ENCODE measurements at places on chromosomes 3 and 15. TPM values are rescaled to one million over a fixed set of nuclear protein-coding genes. Genes with fewer than 3 reads are reported as not detected.

GRCh38 chr3:178439504-178439903 lies 96.7 kb upstream of the KCNMB2 start:
- H3K27me3 ChIP-seq = peaks cover 2% of the 10 kb centered on the region
- no peak for DNase-seq
- H3K4me1 ChIP-seq = no peaks in the 10 kb centered on the region
- H3K36me3 ChIP-seq = no peaks in the 10 kb centered on the region

GRCh38 chr15:66294932-66295235 lies 1.5 kb downstream of the DIS3L start:
- no peaks in the 10 kb centered on the region for H3K27me3 ChIP-seq
- peaks cover 21% of the 10 kb centered on the region for H3K36me3 ChIP-seq
- peak overlapping the region; percentile 94 for H3K27ac ChIP-seq
- peaks cover 42% of the 10 kb centered on the region for H3K4me1 ChIP-seq

The CCDC33 gene
- 0.16 TPM for total RNA-seq

GRCh38 chr15:85667491-85668424 lies 127.0 kb downstream of the KLHL25 start:
- peak; percentile 79 for DNase-seq
- H3K36me3 ChIP-seq = peaks cover 54% of the 10 kb centered on the region
- H3K4me1 ChIP-seq = peaks cover 32% of the 10 kb centered on the region
- peak overlapping the region; percentile 96 for H3K27ac ChIP-seq
- no peaks in the 10 kb centered on the region for H3K27me3 ChIP-seq
- peak overlapping the region; percentile 36 for H3K4me3 ChIP-seq

DNA sequence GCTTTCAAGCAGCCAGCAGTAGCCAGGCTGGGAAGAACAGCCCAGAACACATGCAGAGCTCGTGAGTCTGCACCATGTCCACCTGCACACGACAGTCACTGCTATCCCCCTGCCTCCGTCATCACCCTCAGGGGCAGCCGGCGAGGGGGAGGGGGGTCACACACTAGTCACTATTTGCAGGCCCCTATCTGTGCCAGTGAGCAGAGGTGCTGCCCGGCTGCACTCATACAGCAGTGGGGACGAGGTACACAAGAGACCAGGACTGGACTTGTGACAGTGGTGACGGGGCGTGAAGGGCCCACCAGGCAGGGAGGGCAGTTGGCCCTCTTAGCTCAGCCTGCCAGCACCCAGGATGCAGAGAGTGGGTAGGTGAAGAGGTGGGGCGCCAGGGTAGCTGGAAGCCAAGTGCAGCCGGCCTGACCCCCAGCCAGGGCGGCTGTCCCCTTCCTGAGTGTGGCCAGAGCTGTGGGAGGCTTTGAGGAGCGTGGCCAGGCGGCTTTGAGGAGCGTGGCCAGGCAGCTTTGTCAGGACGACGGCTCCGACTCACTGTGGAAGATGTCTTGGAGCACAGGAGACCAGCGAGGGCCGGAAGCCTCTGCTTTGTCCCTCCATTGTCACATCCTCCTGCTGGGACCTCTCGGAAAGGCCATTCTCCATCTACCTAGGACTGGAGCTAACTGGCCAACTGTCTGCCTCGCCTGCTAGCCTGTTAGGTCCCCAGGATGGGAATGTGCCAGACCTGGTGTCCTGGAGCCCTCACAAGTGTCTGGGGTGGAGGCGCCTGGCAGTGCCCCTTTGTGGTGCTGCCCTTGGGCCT lies 52.1 kb upstream of the FGD5 start:
- no peak for DNase-seq
- no peak overlapping the region for H3K4me3 ChIP-seq
- H3K36me3 ChIP-seq = no peaks in the 10 kb centered on the region
- no peaks in the 10 kb centered on the region for H3K27me3 ChIP-seq
- H3K4me1 ChIP-seq = no peaks in the 10 kb centered on the region
- H3K27ac ChIP-seq = no peak overlapping the region

The CTXN2 gene
- total RNA-seq = not detected

The GOLGA8K gene
- total RNA-seq = 0.49 TPM

DNA sequence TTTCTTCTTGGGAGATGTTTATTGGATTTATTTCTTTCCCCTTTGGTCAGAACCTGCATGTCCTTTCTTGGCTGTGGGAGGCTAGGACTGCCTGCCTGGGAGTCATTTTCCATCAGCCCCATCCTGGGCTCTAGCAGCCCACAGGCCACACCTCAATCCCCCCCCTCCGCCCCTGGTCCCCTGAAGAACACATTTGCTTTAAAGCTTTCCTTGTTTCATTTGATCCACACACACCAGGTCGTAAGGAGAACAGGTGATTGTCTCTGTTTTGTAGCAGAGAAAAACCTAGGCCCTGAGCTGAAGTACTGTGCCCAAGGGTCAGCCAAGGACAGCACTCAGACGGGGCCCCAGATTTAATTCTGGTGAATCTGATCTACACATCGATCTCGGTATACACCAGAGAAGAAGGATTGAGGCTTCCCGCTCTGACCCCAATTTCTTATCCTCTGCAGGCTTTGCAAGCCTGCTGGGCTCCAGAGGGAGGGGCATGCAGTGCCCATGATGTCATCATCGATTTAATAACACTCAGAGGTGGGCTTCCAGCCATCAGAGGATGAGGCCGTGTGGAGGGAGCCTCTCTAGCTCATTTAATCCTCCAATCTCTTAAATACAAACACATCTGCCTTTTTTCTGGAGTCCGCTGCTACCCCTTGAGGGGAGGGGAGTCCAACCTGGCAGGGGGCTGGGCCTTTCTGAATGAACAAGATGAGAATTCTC lies 1.7 kb upstream of the CLN6 start:
- H3K4me3 ChIP-seq = peak overlapping the region; percentile 78

The COL6A6 gene
- total RNA-seq = not detected

The GOLGA8J gene
- 0.38 TPM for total RNA-seq

DNA sequence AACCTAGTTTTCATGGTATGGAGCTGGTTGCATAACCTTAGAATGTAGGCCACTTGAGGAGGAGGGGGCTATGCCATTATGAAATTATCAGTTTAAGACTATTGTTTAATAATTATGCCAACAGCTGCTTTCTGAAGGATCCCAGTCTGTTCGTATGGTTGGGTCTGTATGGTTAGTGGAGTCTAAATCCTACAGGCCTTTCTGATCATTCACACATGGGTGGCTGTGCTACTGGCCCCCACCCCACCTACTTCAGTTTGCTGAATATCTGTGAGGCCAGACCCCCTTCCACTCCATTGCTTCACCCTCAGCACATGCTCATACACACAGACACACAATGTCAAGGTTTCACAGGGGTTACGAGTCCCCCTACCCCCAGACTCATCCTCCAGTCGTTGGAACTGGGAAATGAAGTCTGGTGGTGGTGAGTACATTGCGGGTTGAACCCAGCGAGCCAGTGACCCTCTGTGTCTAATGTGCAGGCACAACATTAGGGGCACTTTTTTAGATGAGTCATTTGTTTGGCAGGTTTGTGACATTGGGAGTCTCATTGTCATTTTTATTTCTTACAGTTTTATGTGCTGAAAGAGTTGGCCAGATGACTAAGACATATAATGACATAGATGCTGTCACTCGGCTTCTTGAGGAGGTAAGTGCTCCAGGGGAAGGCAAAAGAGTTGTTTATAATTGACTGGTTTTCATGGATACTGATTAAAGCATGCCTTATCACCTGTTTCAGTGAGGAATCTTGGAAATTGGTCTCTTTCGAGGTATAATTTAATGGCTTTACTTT lies 85.3 kb downstream of the TRAK1 start:
- no peak for DNase-seq
- H3K36me3 ChIP-seq = peaks cover 3% of the 10 kb centered on the region
- H3K27me3 ChIP-seq = no peaks in the 10 kb centered on the region
- H3K4me1 ChIP-seq = peaks cover 28% of the 10 kb centered on the region

The HIGD2B gene
- total RNA-seq = 0.27 TPM

DNA sequence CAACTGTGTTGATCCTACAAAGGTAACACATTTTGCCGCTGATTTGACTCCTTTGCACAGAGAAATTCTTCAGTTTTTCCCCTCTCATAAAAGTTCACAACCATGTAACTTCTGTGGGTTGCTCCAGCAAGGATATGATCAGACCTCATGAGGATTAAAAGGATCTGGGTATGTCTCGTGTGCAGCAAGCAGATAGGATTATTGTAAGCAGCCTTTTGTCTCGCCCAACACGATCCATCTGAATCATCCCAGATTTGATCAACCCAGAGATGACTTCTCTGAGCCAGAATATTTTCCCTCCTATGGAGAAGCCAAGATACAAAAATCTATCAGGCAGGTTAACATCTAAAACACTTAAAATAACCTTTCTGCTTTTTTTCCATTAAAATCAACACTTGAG lies 12.8 kb upstream of the BNIP2 start:
- no peak overlapping the region for H3K27ac ChIP-seq
- H3K4me1 ChIP-seq = no peaks in the 10 kb centered on the region
- H3K36me3 ChIP-seq = no peaks in the 10 kb centered on the region
- no peak overlapping the region for H3K4me3 ChIP-seq
- no peak for DNase-seq

The LYZL4 gene
- total RNA-seq = not detected

DNA sequence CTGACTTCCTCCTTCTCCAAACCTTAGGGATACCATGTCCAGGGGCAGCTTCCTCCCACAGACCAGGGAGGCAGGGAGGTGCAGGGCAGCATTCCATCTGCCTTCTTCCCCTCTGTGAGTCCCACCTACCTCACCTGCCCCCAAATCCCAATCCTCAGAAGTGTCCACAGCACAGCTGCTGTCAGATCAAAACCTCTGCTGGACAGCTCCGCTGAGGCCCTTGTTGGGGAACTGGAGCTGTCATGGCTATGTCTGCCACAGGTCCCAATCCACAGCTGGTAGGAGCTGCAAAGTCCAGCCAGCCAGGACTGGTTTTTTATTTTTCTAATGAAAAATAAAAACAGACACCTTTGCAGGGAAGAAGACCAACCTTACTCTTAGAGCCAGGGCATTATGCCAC lies 40.7 kb upstream of the TBC1D21 start:
- no peak overlapping the region for H3K27ac ChIP-seq
- no peaks in the 10 kb centered on the region for H3K4me1 ChIP-seq
- no peaks in the 10 kb centered on the region for H3K36me3 ChIP-seq
- DNase-seq = no peak
- H3K27me3 ChIP-seq = peaks cover 17% of the 10 kb centered on the region

DNA sequence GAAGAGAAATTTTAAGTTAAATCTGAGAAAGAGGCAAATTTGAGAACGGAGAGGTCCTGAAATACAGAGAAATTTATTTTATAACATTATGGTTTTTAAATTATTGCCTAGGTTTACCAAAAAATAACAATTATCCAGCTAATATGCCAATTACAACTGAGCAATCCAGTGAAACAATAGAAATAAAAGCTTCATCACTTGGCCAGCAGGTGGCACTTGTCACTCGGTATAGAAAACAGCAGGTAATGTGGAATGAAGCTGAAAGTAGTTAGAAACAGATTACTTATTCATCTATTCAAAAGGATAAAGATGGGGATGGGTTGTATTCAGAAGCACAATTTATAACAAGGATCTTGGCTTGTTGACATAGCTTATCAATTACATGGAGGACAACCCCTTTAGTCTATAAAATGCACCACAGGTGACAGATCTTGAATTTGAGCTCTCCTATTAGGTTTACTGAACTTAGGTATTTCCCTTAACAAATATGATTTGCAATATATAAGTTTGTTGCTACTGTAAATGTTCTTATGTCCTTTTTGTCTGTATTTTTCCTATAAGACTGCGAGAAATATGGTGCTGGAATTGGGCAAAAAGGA lies 70.1 kb upstream of the GUCA1C start:
- no peaks in the 10 kb centered on the region for H3K4me1 ChIP-seq
- no peaks in the 10 kb centered on the region for H3K36me3 ChIP-seq
- H3K4me3 ChIP-seq = no peak overlapping the region
- H3K27ac ChIP-seq = no peak overlapping the region
- DNase-seq = peak; percentile 61
- H3K27me3 ChIP-seq = no peaks in the 10 kb centered on the region

GRCh38 chr3:51538115-51538458 lies 432 bp upstream of the RAD54L2 start:
- peaks cover 22% of the 10 kb centered on the region for H3K4me1 ChIP-seq
- H3K4me3 ChIP-seq = peak overlapping the region; percentile 83
- peak overlapping the region; percentile 89 for H3K27ac ChIP-seq
- peaks cover 1% of the 10 kb centered on the region for H3K36me3 ChIP-seq
- DNase-seq = peak; percentile 30

GRCh38 chr3:9934235-9934621 lies 594 bp downstream of the CRELD1 start:
- DNase-seq = peak; percentile 36
- H3K36me3 ChIP-seq = peaks cover 1% of the 10 kb centered on the region
- peak overlapping the region; percentile 91 for H3K27ac ChIP-seq
- H3K4me1 ChIP-seq = peaks cover 32% of the 10 kb centered on the region

The ADGRG7 gene
- total RNA-seq = 24.7 TPM

The DZIP1L gene
- not detected for total RNA-seq

DNA sequence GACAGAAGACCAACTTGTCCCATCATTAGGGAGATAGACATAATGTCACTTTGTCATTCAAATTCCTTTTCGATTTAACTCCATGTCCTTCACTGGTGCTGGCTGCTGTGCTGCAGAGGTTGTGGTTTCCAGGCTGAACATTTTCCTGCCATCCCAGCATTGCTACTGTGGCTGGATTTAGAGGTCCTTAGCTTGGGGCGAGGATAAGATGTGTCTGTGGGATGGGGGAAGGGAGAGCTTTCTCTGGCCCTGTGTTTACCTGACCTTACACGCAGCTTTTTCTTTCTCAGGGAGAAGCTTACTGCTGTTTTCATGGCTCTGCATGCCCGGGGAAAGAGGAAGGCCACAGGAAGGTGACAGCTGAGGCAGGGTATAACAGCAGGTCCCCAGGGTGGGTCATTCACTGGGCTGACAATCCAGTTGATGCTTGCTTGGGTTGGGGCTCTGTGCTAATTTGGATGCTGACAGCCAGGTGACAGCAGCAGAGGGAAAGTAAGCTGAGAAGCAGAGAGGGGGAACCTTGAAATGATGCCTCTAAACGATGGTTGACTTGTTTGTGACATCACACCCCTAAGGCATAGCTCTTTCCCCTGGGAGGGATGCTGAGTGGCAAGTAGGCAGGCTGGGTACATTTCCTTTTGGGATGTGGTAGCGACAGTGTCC lies 326.9 kb upstream of the CTNNB1 start:
- no peak overlapping the region for H3K4me3 ChIP-seq
- H3K36me3 ChIP-seq = no peaks in the 10 kb centered on the region
- no peaks in the 10 kb centered on the region for H3K4me1 ChIP-seq
- H3K27me3 ChIP-seq = peaks cover 7% of the 10 kb centered on the region

The NEDD4 gene
- 11.8 TPM for total RNA-seq

The PPM1L gene
- total RNA-seq = 2.6 TPM

The SV2B gene
- total RNA-seq = not detected

The SERPINI2 gene
- not detected for total RNA-seq

GRCh38 chr3:88985491-88985890 lies 121.9 kb upstream of the EPHA3 start:
- no peaks in the 10 kb centered on the region for H3K36me3 ChIP-seq
- H3K4me1 ChIP-seq = no peaks in the 10 kb centered on the region
- no peak for DNase-seq
- no peak overlapping the region for H3K27ac ChIP-seq

GRCh38 chr3:196207833-196208607 lies 3.2 kb downstream of the ZDHHC19 start:
- peak; percentile 76 for DNase-seq
- peak overlapping the region; percentile 74 for H3K4me3 ChIP-seq
- peak overlapping the region; percentile 63 for H3K27ac ChIP-seq

- H3K36me3 ChIP-seq = no peaks in the 10 kb centered on the region
- H3K27me3 ChIP-seq = peaks cover 2% of the 10 kb centered on the region
- H3K4me1 ChIP-seq = no peaks in the 10 kb centered on the region
- H3K4me3 ChIP-seq = no peak overlapping the region
Observed at GRCh38 chr15:68606375-68606774, 27.6 kb downstream of the CORO2B start.

The DLL4 gene
- not detected for total RNA-seq

The SKOR1 gene
- 0.25 TPM for total RNA-seq
